ENCODE measurements at places on chromosomes 1 and 21. TPM values are rescaled to one million over a fixed set of nuclear protein-coding genes. Genes with fewer than 3 reads are reported as not detected.

GRCh38 chr1:162710780-162711465, 78.7 kb downstream of the DDR2 start:
- H3K27ac ChIP-seq = peak overlapping the region; percentile 77
- H3K4me3 ChIP-seq = no peak overlapping the region
- H3K4me1 ChIP-seq = peaks cover 31% of the 10 kb centered on the region
- peaks cover 35% of the 10 kb centered on the region for H3K36me3 ChIP-seq

The PTPRC gene
- polyA plus RNA-seq = 0.11 TPM

The GREM2 gene
- polyA plus RNA-seq = 0.94 TPM

GRCh38 chr21:41612674-41613532, 104.9 kb upstream of the TMPRSS2 start:
- H3K27me3 ChIP-seq = no peaks in the 10 kb centered on the region
- peaks cover 10% of the 10 kb centered on the region for H3K4me1 ChIP-seq
- DNase-seq = peak; percentile 79
- H3K36me3 ChIP-seq = no peaks in the 10 kb centered on the region
- H3K4me3 ChIP-seq = no peak overlapping the region

The FAM72A gene
- 8.8 TPM for polyA plus RNA-seq

The DSTYK gene
- 6.4 TPM for polyA plus RNA-seq

- no peaks in the 10 kb centered on the region for H3K27me3 ChIP-seq
- peaks cover 6% of the 10 kb centered on the region for H3K4me1 ChIP-seq
- no peaks in the 10 kb centered on the region for H3K36me3 ChIP-seq
- no peak overlapping the region for H3K4me3 ChIP-seq
Observed at GRCh38 chr1:172719694-172720138, 60.8 kb downstream of the FASLG start.

The SYTL1 gene
- 3.0 TPM for polyA plus RNA-seq

The MAP1LC3C gene
- polyA plus RNA-seq = 0.20 TPM

The PLEKHG5 gene
- polyA plus RNA-seq = 14.9 TPM
